ENCODE measurements at places on chromosomes 1 and 21.
A peak's percentile ranks its signal among the peaks of the same experiment; 100 is the strongest.

- peak; percentile 92 for DNase-seq
These were observed 933 bp downstream of the HMGN2 start for GRCh38 chr1:26472901-26473845.

DNA sequence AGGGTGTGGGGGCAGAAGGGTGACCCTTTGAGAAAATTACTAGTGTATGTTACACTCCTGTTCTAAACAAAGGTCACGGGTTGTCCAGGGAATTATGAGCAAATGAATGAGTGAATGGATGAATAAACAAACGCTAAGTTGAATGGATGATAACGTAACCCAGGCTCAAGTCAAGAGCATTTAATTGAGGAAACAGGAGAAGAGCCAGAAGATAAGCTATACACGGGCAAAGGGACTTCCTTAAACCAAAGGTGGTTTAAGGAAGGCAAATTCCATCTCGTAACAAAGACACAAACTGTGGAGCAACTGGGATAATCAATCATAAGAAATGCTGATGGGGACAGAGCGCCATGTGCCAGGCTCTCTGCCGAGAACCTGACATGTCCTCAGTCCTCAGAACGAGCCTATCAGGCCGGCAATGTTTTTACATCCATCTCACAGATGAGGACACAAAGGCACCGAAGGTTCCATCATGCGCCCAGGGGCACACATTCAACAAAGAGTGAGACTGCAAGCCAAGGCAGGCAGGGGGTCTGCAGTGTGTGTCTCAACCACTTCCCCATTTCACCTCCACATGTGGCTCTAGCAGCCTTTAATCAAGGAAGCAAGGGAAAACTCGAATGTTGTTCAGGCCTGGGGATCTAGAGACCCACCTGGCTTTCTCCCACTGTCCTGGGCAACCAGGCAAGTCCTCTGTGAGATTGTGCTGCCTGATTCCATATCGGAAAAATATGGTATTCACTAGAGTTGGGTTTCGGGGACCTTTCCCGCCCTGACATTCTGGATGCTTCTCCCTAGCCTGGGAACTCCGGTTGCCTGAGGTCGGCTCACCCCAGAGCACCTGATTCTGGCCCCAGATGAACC, 126.8 kb upstream of the EDN2 start:
- DNase-seq: peak; percentile 4

- DNase-seq: no peak
These were observed 4.1 kb downstream of the GSTM1 start for GRCh38 chr1:109691759-109692158.

DNA sequence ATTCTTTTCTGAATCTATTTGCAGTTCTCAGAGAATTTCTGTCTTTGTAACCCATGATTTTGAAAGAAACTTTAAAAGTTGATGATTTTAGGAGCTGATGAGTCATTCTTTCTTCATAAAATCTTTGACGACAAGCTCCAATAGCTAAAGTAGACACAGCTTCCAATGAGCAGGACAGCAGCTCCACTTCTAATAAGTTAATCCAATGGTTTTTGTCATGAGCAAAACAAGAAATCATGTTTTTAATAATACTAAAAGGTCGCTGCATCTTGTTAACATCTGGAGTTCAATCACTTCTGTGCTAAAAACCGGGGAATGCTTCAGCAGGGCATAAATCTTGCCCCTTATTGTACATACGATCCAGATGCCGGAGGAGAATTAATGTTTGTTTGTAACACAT, 48.9 kb upstream of the GORAB start:
- DNase-seq: no peak

- DNase-seq: no peak
These were observed 8.3 kb upstream of the TINAGL1 start for GRCh38 chr1:31567956-31568570.

DNA sequence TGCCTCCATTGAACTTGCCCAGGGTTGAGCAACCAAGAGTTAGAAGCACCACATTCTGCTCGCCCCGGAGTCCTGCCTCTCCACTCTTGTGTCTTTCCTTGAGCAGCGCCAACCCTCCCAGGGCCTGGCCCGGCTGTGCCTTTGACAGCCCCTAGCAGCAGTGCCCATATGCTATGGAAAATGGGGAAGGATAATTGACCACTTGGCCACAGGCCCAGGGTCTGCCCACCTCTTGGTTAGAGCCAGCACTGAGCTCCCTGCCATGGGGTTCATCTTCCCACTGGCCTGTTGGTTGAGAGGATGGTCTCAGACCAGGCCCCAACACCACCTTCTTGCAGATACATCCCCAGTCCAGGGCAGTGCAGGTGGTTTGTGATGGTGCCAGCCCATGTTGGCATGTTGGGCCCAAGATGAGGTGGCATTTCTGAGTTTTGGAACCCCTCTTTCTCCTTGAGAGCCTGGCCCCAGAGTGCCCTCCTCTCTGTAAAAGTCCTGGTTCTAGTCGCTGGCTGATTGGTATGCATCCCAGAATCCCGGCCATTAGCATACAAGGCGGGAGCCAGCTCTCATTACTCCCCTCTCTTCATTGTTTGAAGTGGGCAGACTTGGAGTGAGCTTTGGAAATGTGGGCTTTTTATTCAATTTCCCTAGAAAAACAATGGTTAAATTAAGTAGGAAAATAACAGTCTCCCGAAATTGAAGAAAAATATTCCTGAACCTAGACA, 7.6 kb downstream of the ARHGEF10L start:
- no peak for DNase-seq

DNA sequence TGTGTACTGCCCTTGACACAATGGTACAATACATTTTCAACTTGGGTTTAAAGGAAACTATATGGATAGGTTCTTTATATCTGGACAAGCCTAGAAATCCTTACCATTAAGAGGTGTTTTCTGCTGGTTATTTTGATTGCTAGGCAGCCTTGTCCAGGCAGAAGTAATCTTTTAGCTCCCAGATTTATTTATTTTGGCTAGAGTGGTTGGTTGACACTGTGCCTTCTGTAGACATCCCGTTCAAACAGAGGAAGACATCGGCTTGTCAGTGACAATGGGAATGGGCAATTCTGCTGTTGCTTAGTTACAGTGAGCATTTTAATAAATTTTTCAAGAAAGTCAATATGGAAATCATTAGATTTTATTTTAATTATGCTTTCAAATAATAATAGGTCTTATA, 138.8 kb downstream of the VPS13D start:
- DNase-seq: no peak

GRCh38 chr1:211347077-211347844, 20.6 kb downstream of the TRAF5 start:
- no peak for DNase-seq

DNA sequence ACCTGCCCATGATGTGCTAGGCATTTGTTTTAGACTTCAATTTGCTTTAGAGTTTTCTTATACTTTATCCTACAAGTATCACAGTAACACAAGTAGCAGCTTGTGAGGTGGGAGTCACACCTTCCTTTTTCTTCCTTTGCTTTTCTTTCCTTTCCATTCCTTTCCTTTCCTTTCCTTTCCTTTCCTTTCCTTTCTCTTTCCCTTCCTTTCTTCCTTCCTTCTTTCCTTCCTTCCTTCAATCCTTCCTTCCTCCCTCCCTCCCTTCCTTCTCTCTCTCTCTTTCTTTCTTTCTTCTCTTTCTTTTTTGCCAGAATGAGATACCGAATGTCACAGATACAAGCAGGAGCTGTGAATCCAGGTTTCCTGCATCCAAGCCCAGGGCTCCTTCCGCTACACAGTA, 3.9 kb downstream of the DPT start:
- no peak for DNase-seq

GRCh38 chr1:42738678-42739226, 1.3 kb downstream of the CLDN19 start:
- no peak for DNase-seq

DNA sequence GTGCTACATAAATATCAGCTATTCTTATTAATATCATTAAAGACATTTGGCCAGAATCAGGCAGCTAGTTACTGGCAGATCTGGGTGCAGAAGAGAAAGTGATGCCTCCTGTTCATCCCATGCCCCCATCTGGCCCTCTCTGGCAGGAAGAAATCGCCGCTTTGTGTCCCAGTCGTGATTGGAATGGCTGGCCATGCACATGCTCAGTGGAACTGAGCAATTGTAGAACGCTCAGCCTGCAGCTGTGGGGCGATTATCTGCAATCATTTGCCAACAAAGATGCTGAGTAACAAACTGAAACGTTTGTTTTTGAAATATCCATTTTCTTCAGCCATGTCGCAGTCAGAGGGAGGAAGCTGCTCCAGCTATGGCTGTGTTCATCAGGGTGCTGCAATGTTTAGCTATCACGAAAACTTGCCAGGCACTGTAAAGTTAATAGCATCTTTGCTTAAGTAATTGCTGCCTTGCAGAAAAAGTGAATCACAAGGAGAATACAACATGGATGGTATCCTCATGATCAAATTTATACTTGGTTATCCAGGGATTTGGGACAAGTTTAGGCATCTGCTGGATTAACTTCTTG, 36.5 kb downstream of the NGF start:
- DNase-seq: no peak

- no peak for DNase-seq
These were observed 39.7 kb downstream of the TOMM20 start for GRCh38 chr1:235088907-235089306.

DNA sequence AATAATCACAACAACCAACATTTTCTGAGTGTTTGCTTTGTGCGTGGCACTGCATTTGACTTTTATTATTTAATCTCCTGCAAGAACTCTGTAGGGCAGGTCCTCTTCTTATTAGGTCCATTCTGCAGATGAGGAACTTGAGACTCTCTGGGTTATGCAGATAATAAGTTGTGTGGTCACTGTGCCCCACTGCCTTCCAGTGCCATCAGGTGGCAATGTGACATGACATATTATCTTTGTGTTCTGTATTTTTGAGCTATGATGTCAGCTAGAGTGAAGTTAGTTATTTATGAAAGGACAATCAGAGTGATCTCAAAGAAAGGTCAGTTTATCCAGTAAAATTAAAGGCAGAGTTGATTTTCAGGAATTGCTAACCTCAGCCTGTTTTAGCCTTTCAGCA, 196.0 kb downstream of the FMN2 start:
- no peak for DNase-seq

DNA sequence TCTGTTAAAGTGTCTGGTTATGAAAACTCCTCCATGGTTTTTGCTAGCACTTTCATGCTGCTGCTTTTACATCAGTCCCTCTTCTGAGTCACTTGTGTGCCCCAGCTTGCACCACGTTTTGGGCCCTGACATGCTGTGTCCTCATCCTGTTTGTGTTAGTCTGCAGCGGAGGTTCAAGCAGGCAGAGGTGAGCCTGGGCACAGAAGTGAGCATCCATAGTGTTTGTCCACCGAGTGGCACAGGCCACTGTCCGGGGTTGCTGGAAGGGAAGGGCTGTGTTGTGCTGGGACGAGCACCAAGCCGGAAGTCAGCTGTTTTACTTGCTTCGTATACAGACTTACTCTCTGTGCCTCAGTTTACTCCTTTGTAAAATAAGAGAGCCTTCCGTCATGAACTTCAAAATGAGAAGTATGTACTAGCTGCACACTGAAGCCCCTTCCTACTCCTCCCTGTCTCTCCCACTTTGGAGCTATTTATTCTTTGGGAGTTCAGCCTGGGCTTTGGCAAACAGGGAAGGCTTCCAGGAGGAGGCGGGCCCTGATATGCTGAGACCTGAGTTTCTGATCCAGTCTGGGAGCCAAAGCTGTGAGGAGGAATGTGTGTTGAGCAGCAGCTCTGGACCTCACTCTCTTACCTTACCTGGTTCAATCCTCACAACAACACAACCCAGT, 10.7 kb upstream of the LAPTM5 start:
- DNase-seq: no peak

DNA sequence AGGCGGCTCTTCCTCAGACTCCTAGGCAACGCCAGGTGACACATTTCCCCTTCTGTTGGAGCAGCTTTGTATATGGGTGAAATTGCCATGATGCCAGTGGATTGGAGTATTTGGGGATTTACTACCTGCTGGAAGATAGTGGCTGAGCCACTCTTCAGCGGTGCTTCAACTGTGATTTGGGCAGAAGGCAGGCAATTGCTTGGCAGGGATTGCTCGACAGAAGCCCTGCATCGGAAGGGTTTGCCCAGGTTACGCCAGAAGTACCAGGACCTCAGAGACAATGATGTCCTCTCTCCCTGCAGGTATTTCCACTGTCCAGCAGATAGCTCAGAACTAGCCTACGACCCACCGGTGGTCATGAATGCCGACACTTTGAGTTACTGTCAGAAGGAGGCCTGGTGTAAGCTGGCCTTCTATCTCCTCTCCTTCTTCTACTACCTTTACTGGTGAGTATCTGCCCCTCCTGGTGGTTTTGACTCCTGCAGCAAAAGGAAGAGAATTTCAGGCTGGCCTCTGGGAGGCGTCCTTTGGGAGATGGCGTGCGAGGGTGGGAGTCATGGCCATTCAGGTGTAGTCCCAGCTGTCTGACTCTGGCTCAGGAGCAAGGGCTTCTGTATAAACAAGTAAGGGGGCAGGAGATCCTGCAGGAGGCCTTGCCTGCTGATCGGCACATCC, 118.3 kb downstream of the CNIH3 start:
- DNase-seq: no peak

GRCh38 chr1:170303034-170303433, 157.3 kb downstream of the NTMT2 start:
- DNase-seq: no peak

DNA sequence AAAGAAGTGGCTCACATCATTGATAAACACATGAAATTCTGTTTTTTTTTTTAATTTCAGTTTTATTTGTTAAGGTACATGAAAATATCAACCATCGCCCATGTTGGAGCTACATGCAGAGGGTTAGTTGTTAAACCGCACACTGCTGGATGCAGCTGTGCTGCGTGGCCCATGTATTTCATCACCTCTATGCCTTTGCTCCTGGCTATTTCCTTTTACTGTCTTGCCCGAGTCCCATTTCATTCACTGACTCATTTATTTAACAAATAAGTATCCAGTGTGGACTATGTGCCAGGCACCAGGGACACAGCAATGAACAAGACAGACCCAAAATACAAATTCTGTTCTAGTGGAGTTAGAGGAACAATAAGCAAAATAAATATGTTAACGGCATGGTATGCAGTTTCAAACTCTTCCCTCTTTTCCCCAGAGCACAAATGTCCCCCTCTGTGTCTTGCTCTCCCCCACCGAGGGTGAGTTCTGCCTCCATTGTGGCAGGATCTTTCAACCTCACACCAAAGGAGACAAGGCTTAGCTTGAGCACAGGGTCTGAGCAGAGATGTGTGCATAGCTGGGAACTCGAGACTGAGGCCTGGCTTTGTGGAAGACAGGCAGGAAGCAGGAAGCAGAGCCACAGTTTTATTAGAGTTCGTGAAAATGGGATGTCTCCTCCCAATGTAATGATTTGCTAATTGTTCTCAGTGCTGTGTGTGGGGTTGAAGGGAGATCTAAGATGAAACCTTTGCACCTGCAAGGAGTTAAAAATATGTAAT, 44.6 kb downstream of the MAN1C1 start:
- no peak for DNase-seq

DNA sequence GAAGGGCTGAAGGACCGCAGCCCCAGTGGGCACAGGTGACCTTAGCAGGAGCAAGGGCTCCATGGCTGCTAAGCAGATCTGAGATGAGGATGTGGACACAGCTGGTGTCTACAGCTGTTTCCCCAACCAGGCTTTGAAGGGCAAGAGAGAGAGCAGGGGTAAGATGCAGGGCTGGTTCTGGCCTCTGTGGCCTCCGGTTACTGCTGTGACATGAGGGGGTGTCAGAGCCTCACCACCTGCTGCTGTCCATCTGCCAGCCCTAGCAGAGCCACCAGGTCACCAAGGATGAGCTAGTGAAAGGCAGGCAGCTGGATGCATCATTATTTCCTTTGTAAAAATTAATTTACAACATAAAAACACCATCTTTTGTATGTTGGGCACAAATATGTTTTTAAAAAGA, 33.4 kb downstream of the OBSCN start:
- DNase-seq: no peak

- no peak for DNase-seq
These were observed 150.3 kb downstream of the CENPF start for GRCh38 chr1:214753236-214753852.

GRCh38 chr21:44880405-44881197, 7.1 kb upstream of the PTTG1IP start:
- DNase-seq: no peak
